ENCODE measurements at places on chromosomes 6 and 20. TPM values are rescaled to one million over a fixed set of nuclear protein-coding genes. Genes with fewer than 3 reads are reported as not detected.
A peak's percentile ranks its signal among the peaks of the same experiment; 100 is the strongest.

- H3K36me3 ChIP-seq: no peaks in the 10 kb centered on the region
- H3K27me3 ChIP-seq: no peaks in the 10 kb centered on the region
- no peak overlapping the region for H3K27ac ChIP-seq
- DNase-seq: no peak
Observed at GRCh38 chr6:72703093-72703492, 81.2 kb downstream of the KCNQ5 start.

DNA sequence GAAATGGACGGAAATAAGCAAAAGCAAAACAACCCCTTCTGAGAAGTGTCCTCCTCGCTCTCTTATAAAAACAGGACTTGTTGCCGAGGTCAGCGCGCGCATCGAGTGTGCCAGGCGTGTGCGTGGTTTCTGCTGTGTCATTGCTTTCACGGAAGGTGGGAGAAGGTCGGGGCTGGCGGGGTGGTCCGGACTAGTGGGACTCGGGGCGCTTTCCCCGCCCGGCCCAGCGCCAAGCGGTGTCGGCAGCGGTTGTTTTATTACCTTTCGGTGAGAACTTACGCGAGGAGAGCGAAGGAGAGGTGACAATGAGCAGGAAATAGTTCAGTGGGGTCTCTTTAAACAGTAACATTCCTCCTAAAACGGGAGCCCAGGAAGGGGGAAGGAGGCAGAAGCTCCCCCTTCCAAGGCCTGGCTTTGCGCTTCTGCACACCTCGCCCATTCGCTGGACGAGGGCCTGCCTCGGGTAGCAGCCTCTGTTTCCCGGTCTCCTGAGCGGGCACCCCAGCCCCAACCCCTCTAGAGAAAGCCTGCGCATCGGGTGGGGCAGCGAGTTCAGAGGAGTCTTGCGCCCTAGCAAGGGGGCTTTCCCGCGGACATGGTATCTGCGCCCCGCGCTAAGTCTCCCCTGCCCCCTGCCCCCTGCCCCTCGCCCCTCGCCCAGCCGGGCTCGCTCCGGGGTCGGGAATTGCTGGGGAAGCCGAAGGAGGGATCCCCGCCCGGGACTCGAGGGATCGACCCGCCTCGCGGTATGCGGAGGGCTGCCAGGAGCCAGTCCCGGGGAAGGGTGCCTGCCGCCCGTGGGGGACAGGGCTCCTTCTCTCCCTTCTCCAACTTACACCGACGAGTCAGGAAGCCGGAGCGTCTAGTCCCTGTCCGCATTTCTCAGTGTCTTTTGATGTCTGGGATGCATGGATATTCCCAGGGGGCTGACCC is 1.2 kb upstream of the TBXT start:
- H3K4me1 ChIP-seq: peaks cover 42% of the 10 kb centered on the region
- no peak for DNase-seq
- peak overlapping the region; percentile 49 for H3K4me3 ChIP-seq
- H3K27ac ChIP-seq: no peak overlapping the region

GRCh38 chr6:109477725-109478124 is 5.3 kb downstream of the ZBTB24 start:
- H3K36me3 ChIP-seq: peaks cover 62% of the 10 kb centered on the region
- no peaks in the 10 kb centered on the region for H3K27me3 ChIP-seq
- no peak for DNase-seq
- H3K4me3 ChIP-seq: no peak overlapping the region
- peaks cover 36% of the 10 kb centered on the region for H3K4me1 ChIP-seq

- no peak overlapping the region for H3K27ac ChIP-seq
- H3K36me3 ChIP-seq: no peaks in the 10 kb centered on the region
- H3K4me1 ChIP-seq: peaks cover 8% of the 10 kb centered on the region
- H3K4me3 ChIP-seq: no peak overlapping the region
Observed at GRCh38 chr6:160275511-160276003, 16.9 kb upstream of the SLC22A2 start.

DNA sequence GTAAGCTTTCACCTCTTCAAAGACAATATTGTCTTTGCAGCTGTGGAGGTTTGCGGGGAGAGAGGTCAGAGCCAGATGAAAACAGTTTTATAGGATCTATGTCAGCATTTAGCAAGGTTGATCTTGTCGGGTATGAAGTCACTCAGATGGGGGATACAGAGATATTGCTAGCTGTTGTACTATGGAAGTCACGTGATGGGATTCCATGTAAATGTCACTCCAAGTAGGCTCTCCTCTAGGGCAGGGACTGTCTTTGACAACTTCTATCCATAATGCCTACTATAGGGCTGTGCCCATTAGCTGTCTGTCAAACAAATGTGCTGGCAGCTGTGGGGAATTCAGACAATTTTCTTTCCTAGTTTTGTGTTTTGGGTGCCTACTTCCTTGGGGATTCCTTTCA is 54.8 kb downstream of the HECA start:
- H3K27ac ChIP-seq: no peak overlapping the region
- no peak overlapping the region for H3K4me3 ChIP-seq
- H3K4me1 ChIP-seq: no peaks in the 10 kb centered on the region

GRCh38 chr6:137876547-137876946 is 9.5 kb downstream of the TNFAIP3 start:
- no peaks in the 10 kb centered on the region for H3K27me3 ChIP-seq
- peaks cover 30% of the 10 kb centered on the region for H3K4me1 ChIP-seq
- H3K27ac ChIP-seq: no peak overlapping the region
- H3K4me3 ChIP-seq: no peak overlapping the region
- H3K36me3 ChIP-seq: peaks cover 70% of the 10 kb centered on the region

GRCh38 chr6:161333410-161333809 is 59.5 kb upstream of the AGPAT4 start:
- H3K4me1 ChIP-seq: no peaks in the 10 kb centered on the region
- H3K4me3 ChIP-seq: no peak overlapping the region
- H3K36me3 ChIP-seq: no peaks in the 10 kb centered on the region
- H3K27ac ChIP-seq: no peak overlapping the region
- peak; percentile 53 for DNase-seq

- DNase-seq: peak; percentile 88
- H3K27me3 ChIP-seq: peaks cover 58% of the 10 kb centered on the region
- no peak overlapping the region for H3K27ac ChIP-seq
- H3K4me1 ChIP-seq: peaks cover 9% of the 10 kb centered on the region
Observed at GRCh38 chr6:84774157-84774984, 10.0 kb upstream of the TBX18 start.

GRCh38 chr6:74925683-74926082 is 280.2 kb downstream of the COL12A1 start:
- H3K36me3 ChIP-seq: no peaks in the 10 kb centered on the region
- DNase-seq: no peak
- H3K27me3 ChIP-seq: no peaks in the 10 kb centered on the region
- no peak overlapping the region for H3K27ac ChIP-seq
- H3K4me1 ChIP-seq: no peaks in the 10 kb centered on the region
- no peak overlapping the region for H3K4me3 ChIP-seq

- H3K27ac ChIP-seq: no peak overlapping the region
- no peaks in the 10 kb centered on the region for H3K27me3 ChIP-seq
- H3K4me1 ChIP-seq: peaks cover 5% of the 10 kb centered on the region
Observed at GRCh38 chr20:48658505-48658904, 169.3 kb downstream of the PREX1 start.

DNA sequence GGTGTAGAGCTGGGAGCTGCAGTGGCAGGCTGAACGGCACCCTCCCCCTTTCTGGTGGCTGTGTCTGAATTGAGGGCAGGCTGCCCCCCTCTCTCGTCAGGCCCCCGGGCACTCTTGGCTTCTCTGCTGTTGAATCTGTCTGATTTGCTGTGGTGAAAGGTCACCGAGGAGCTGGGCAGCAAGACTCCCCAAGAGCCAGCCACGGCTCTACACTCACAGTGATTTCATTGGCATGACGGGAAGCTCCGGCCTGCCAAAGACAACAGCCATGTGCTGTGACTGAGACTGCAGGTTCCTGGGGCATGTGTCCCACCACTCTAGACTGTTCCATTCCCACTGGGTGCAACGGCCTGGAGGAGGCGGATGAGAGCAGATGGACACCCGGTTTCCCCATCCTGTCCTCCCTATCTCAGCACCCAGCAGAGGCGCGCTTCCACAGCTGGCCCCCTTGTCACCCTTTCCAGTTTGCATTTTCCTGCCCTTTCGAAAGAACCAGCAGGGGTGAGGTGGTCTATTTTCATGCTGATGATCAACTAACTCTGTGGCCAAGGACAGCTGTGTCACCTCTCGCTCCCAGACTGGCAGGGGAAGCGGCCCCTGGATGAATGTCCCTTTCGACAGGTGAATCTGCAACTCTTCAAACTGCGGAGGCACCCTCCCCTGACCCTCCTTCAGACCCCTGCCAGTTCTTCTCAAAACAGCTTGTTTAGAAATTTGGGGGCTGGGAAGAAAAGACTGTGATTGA is 2.2 kb downstream of the APCDD1L start:
- H3K27ac ChIP-seq: no peak overlapping the region
- H3K36me3 ChIP-seq: no peaks in the 10 kb centered on the region
- no peak for DNase-seq
- H3K4me3 ChIP-seq: no peak overlapping the region
- H3K27me3 ChIP-seq: no peaks in the 10 kb centered on the region
- H3K4me1 ChIP-seq: peaks cover 13% of the 10 kb centered on the region

- no peak overlapping the region for H3K4me3 ChIP-seq
- H3K36me3 ChIP-seq: no peaks in the 10 kb centered on the region
- H3K4me1 ChIP-seq: peaks cover 52% of the 10 kb centered on the region
- no peak for DNase-seq
- peak overlapping the region; percentile 56 for H3K27ac ChIP-seq
Observed at GRCh38 chr6:3340358-3340802, 81.6 kb downstream of the PSMG4 start.

DNA sequence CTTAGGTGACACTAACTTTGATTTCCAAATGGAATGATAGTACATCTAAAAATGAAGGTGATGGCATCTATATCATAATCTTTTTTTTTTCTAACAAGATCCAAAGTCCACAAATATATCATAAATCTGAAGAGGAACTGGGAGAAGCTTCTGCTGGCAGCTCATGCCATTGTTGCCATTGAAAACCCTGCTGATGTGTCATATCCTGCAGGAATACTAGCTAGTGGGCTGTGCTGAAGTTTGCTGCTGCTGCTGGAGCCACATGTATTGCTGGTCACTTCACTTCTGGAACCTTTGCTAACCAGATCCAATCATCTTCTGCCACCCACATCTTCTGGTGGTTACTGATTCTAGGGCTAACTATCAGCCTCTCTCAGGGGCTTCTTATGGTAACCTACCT is 27.4 kb upstream of the KHDC1 start:
- no peak overlapping the region for H3K4me3 ChIP-seq
- no peak for DNase-seq

BPIFB1 gene
- total RNA-seq: not detected

RPS6KA2 gene
- total RNA-seq: 126 TPM

PRSS16 gene
- not detected for total RNA-seq

CRISP1 gene
- not detected for total RNA-seq

NKX2-2 gene
- total RNA-seq: not detected

COL9A3 gene
- 22.9 TPM for total RNA-seq

RNF182 gene
- 0.40 TPM for total RNA-seq

Measured in esophagus muscularis mucosa (tissue), 4 donors.